ENCODE measurements at places on chromosomes 4 and X.

DNA sequence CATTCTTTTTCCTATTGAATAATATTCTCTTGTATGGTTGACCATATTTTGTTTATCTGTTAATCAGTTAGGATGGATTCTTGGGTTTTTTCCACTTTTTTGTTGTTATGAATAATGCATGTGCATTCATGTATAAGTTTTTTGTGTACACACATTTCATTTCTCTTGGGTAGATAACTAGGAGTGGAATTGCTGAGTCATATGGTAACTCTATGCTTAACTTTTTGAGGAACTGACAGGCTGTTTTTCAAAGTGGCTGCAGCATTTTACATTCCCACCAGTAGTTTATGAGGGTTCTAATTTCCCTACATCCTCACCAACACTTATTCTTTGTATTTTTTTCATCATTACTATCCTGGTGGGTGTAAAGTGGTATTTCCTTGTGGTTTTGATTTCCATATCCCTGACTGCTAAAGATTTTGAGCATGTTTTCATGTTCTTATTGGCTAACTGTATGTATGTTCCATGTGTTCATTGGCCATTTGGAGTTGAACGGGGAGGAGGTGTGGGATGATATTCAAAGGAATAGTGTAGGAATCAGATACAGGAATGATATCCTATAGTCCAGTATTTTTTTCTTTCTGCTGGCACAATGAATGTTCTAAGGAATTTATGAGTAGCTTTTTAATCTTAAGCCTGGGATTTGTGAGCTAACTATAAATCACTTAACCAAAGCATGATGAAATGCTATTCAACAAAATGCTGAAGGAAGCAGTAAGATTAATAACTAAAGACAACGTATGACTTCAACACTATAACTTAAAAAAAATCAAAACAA is 114.3 kb downstream of the AMELX start:
- no peak for DNase-seq

GRCh38 chr4:56799824-56800756 is 21.4 kb downstream of the SPINK2 start:
- DNase-seq = peak; percentile 64

- DNase-seq = no peak
Measured at GRCh38 chr4:7784131-7784870, 155.4 kb downstream of the AFAP1 start.

DNA sequence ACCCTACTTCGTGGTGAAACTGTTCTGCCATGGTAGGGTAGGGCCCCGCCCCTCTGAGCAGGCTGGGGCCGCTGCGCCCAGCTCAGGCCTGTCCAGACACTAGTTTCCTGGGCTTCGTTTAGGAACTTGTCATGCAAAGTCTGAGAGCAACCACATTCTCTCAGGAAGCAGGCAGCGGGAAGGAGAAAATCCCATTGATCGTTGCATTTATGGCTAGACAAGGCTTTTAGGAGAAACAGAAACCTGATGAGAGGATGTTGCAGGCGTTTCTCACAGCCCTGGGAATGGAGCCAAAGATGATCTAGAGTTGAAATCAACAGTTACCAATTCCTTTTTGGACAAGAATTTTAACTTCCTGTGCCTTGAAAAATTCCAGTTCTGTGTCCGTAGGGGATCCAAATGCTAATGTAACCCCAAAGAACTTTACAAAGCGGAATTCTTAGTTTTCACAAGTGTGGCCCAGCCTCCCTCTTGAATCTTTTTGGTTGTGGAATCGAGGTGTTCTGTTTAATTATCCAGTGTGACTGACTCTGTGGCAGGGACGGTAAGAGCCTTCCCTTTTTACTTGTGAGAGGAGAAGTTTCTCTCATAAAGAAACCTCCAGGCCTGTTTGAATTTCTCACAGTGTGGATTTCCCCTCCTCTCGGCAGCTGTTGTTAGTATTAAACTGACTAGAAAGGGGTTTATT is 4.5 kb upstream of the CXCL9 start:
- DNase-seq = no peak

DNA sequence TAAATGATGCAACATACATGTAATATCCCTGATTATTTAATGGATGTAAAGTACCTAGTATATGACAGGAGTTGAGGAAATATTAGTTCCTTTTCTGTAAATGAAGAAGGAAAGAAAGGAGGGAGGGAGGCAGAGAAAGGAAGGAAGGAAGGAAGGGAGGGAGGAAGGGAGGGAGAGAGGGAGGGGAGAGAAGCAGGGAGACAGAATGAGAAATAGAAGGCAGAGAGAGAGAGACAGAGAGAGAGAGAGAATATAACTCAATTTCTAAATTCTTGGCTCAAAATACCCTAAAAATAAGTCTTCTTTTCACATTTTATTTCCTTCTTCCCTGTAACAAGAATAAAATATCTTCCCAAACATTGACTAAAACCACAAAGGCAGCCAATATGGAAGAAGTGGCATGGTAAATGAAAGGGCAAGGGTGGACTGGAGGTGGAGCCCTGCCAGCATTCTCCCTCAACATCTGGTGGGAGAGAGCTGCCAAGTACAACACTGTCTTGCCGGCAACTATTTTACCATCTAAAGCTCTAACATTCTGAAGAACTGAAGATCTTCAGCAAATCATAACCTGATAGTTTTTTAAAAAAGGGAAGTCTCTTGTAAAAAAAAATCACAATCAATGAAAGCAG is 245.1 kb downstream of the PPP3CA start:
- DNase-seq = no peak

GRCh38 chr4:153542834-153543233 is 76.7 kb downstream of the TMEM131L start:
- DNase-seq = no peak

GRCh38 chrX:139881572-139881971 is 51.3 kb downstream of the ATP11C start:
- no peak for DNase-seq

GRCh38 chr4:55018521-55018920 is 106.9 kb downstream of the KDR start:
- DNase-seq = no peak

Measured in H54 (cell line).